Stimulated activated CD4-positive, alpha-beta T cell treated with anti-CD3 and anti-CD28 coated beads, Interleukin-4, amount 100 ng/mL, for 1 hour (primary cell): ENCODE measurements at places on chromosomes 1 and 21.
A peak's percentile ranks its signal among the peaks of the same experiment; 100 is the strongest.

GRCh38 chr1:103448560-103448959 lies 76.9 kb upstream of the RNPC3 start:
- no peak for DNase-seq

DNA sequence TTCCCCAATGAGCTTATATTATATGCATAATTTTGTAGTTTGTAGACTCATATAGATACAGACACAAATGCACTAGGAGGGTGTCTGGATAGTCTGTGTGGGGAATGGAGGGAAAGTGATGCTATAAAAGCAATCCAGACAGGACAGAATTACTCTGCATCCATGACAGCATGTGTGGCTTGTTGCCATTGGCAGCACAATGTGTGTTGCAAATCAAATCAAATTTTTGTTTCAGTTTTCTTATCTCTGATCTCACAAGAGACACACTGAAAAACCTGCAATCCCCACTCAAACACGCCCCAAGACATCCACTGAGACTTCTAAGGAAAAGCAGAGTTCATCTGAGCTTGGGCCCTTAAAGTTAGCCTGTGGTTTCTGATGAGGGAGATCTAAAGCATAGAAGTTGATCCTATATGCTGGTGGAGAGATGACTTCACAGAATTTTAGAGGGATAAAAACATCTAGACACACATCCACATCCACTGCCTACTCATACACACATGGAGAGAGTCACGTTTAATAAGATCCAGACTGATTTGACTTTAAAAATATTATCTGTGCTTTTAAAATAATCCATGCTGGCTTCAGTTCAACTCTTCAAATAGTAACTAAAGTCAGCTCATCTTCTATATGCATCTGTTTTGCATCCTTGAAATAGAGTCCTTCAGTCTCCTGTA lies 313.0 kb upstream of the PLXNA2 start:
- DNase-seq, result no peak

- DNase-seq, result peak; percentile 26
Measured at GRCh38 chr21:39715804-39716397, 29.1 kb upstream of the IGSF5 start.

DNA sequence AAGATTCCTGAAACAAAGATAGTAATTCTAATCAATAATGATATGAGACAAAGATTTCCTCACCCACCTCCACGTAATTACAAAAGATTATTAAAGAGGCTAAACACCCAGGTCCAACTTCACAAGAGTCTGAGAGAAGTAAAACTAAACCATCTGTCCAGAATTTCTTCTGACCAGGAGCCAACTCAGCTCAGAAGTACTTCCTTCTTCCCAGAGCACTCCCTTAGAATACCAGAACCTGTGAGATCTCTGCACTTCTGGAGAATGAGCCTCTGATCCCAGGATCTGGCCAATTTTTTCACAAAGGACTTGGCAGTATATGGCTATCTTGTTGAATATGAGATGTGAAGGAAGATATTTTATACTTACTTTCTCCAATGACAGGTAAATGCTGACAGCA lies 120.6 kb upstream of the PALMD start:
- no peak for DNase-seq

DNA sequence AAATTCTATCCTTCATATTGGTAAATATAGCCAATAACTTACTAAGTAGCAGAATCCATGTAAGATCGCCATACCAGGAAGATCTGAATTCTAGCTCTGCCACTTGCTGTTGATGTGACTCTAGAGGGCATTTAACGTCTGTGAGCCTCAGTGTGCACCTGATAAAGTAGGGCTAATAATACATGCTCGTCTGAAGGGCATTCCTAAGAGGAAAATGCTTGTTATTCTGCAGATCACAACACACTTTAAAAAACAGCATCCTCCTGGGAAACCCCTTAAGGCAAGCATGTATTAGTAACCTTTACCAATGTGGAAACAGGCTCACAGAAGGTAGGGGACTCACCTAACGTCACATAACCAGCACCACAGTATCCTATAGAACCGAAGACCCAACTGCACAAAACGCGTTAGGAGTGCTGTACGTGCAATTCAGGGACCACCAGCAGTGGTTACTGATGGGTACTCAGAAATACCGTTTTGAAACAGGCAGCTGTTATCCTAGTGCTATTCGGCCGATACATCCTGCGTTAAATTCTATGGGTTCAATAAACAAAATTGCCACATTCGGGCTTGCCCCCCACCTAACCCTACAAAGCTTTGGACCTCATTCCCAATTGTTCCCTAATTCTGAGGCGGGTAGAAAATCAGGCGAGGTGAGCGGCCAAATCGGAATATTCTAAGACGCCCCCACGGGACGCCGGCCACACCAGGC lies 758 bp downstream of the DEPDC1 start:
- no peak for DNase-seq
